Foreskin keratinocyte (primary cell): ENCODE measurements at places on chromosomes 7 and 10. TPM values are rescaled to one million over a fixed set of nuclear protein-coding genes. Genes with fewer than 3 reads are reported as not detected.
A peak's percentile ranks its signal among the peaks of the same experiment; 100 is the strongest.

GRCh38 chr10:14601872-14602725, 172.6 kb downstream of the FAM107B start:
- DNase-seq: peak; percentile 67

GRCh38 chr10:103069453-103070331, 123.4 kb downstream of the NT5C2 start:
- peak; percentile 23 for DNase-seq

- DNase-seq: no peak
These were observed 112.4 kb downstream of the HTR5A start for GRCh38 chr7:155182406-155182970.

DNA sequence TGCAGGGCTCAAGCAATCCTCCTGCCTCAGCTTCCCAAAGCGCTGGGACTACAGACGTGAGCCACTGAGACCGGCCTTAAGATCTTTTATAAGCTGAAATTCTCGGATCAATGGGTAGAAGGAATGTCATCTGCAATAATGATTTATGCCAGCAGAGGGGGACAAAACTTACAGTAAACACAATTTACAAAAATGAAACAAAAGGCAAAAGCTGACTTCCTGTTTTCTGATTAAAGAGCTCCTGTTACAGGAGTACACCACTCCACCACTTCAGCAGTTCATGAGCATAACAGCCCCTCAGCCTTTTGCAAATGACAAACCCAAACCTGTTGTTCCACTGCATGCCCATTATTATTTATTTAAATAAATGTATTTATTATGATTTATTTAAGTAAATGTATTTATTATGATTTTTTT, 88.5 kb upstream of the ATP6V0A4 start:
- peak; percentile 41 for DNase-seq

DNA sequence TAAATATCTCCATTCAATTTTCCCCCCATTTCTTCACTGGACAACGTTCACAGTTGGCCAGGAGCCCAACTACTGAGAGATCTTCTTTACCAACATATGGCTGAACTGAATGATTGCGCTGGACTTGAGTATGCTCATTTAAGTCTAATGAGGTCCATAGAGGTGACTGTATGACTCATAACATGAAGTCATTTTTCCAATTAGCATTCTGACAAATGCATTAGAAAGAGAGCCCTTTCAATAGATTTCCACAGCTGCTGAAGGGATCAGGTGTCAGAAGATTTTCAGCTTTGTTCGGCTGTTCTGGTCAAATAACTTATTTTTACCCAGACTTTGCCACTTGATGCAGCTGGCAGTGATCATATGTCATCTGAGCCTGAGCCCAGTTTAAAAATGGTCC, 438.0 kb downstream of the ETV1 start:
- no peak for DNase-seq

GRCh38 chr10:114668375-114669080, 10.5 kb upstream of the ABLIM1 start:
- DNase-seq: no peak

DNA sequence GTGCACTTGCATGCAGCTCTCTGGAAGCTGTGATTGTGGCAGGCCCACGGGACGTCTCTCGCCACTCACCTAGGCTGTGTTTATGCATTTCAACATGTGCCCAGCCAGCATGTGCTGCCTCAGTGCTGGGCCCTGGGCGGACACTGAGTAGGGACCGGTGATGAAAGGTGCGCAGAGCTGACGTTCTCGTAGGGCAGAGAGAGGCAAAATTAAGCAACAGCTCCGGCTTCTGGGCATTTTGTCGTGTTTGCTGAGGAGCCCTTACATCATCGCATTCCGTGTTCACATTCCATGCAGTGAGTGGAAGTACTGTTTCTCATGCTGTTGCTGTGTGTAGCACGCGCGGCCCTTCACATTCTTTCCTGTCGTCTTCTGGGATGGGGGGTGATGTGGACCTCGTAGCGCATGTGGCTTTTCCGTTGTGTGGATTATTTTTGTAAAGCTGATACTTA, 50.5 kb downstream of the PRF1 start:
- no peak for DNase-seq

DNA sequence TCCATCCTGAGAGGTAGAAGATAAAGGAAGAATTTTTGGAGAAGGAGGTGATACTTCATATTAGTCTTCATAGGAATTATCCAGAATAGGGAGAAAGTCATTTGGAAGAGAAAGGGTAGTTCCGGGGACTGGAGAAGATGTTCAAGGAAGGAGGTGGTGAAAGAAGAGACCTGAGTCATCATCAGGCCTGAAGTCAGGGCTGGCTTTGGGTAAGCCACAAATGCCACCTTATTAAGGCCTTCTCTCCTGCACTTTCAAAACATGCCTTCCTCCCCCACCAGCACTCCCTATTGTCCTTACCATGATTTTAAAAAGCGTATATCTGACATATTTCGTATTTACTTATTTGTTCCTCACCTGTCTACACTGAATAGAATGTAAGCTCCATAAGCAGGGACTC, 112.2 kb upstream of the LRGUK start:
- DNase-seq: no peak

DNA sequence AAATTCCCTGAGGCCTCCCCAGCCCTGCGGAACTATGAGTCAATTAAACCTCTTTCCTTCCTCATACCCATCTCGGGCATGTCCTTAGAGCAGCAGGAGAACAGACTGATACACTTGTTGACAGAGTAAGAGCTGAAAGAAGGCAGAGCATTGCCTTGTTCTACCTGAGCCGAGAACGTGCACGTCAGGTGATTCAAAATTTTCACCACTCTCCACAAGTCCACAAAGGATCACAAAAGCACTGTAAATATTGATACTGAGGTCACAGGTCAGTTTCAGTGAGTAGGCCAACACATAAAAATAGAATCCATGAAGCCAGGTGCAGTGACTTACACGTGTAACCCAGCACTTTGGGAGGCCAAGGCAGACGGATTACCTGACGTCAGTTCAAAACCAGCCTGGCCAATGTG, 27.8 kb downstream of the DCLRE1C start:
- no peak for DNase-seq

DNA sequence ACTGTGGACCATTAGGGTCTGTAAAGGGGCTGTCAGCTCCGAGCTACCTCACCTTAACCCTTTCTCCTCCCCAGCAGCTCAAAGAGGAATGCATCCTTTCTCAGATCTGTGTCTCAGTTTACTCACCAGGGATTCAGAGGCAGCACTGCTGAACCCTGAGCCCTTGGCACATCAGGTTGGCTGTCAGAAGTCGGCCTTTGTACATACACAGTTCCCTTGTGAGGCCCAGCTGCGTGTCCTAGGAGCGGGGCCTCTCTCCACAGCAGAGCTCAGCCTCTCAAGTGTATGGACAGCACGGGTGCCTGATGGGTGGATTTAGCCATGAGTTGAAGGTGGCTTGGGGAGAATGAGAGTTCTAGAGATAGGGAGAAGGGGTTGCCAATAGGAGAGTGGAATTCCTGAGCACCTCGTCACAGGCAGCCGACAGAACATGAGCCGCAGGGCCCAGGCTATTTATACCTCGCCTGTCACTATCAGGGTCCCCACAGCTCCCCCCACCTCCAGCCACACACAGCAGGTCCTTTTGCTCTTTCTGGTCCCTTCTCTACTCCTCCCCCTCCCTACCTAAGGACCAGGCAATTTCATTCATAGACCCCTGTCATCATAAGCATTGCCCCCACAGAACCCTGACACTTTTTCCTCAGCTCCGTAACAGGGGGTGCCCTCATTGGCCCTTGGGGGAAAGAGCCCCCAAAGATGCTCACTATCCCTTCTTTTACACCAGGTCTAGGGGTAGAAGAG, 2.1 kb upstream of the FLNC start:
- no peak for DNase-seq

- DNase-seq: no peak
These were observed 66.2 kb downstream of the DNAJB6 start for GRCh38 chr7:157402911-157403534.

The LRMDA gene
- polyA plus RNA-seq: 0.10 TPM in 1 of 2 replicates, not detected in the other

DNA sequence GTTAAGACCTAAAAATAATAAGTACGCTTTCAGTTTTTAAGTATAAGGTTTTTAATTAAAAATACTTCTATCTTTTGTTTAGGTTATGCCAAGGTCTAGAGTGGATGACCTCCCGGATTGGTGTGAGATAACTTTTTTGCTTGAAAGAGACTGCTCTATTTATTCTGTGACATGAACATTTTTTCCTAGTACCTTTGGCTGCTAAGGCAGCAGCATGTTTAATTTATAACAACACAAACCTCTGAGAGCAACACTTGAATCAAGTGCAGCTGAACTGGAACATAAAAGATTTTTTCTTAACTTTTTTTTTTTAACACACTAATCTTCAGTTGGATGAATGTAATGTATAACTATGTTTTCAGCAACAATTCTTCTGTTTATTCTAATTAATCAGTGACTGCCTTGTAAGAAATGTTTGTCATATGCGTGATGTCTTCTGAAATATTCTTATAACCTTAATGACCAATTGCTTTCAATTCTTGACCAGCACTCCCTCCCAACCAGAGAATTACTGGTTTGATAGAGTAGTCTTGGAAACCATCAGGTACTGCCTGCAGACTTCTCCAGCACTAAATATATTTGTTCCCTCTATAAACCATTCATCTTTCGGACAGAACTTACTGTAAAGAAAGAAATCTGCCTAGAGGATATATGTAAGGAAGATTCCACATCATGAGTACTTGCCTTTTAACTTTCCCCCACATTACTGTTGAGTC, 16.0 kb downstream of the ARL5B start:
- no peak for DNase-seq

- no peak for DNase-seq
These were observed 16.3 kb upstream of the RNF216 start for GRCh38 chr7:5797716-5798115.
